LHCN-M2 (cell line): ENCODE measurements at places on chromosomes 7 and 10.

GRCh38 chr7:136874393-136875032 lies 6.1 kb downstream of the CHRM2 start:
- DNase-seq, result peak; percentile 50

DNA sequence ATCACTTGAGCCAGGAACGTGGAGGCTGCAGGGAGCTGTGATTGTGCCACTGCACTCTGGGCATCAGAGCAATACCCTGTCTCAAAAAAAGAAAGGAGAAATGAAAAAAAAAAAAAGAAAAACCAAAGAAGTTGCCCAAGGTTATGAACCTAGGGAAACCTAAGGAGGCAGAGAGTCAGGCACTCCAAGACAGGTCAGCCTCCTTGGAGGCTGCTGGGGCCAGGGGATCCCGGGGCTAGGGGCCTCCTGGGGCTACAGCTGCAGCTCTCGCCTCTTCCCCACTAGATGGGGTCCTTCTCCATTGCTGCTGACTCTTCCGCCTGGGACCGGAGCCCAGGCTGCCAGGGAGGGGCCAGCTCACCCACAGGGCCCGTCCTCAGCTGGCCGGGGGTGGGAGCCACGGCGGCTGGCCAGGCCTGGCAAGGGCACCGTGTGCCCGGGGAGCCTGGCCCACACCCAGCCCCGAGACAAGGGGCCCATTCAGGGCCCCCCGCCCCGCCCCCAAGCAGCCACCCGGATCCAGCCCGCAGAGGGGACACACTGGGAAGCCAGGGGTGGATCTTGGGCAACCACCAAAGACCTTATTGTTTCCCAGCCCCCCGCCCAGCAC lies 1.7 kb upstream of the SPACDR start:
- peak; percentile 84 for DNase-seq

DNA sequence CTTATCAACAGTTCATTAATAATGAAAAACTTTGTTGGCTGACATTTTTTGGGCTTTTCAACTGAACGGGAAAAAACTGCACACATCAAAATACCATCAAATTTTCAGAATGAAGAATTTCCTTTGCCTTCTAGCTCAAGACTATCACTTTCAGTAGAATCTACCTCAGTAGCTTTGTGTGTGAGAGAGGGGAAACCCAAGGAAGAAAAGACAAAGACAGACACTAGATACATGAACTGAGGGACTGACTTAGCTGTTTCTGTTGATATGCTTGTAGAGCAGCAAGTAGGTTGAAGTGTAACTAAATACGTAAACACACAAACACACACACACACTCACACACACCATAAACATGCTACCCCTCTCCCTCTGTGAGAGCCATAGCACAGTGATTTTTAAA lies 257.1 kb downstream of the CDK14 start:
- DNase-seq, result no peak

DNA sequence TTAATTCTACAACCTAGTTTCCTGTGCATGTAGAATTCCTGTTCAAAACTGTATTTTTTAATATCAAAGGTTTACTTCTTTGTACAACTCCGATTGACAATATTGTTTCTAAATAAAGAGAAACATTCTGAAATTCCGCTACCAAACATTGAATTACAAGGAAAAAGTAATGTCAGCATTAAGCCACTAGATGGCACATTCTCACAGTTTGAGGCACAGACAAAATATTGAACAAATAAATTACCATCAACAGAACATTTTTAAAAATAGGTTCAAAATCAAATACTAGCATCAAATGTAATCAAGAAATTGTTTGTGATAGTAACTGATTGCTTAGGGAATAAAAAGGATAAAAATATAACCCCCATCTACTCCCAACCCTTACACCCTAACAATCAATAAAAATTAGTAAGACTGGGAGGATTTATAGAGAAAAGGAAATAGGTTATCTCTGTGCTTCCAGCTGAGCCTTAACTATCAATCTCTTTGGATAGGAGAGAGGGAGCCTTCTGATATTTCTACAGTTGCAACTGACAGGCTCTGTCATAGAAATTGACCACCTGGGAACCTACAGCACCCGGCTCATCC lies 86.6 kb upstream of the C7orf33 start:
- DNase-seq, result peak; percentile 53

DNA sequence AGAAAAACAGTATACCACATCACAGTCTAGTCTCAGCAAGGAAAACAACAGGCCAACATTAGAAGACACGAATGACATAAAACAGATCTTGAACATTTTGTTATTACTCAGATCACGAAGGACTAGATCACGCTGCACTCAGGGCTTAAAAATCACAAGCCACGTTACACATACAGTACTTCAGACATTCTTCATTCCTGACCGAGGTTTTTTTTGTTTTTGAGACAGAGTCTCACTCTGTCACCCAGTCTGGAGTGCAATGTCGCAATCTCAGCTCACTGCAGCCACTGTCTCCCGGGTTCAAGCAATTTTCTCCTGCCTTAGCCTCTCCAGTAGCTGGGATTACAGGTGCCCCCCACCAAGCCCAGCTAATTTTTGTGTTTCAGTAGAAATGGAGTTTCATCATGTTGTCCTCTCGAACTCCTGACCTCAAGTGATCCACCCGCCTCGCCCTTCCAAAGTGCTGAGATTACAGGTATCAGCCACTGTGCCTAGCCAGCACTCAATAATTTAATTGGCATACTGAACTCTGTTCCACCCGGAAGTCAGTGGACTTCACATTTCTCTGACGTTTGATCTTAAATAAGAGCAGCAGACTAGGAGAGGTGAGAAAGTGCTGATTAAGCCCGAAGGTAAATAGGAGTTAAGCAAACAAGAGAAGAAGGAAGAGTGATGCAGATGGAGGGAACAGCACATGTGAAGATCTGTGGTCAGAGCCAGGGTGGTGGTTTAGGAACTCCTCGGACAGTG lies 3.5 kb downstream of the AIMP2 start:
- DNase-seq, result no peak

DNA sequence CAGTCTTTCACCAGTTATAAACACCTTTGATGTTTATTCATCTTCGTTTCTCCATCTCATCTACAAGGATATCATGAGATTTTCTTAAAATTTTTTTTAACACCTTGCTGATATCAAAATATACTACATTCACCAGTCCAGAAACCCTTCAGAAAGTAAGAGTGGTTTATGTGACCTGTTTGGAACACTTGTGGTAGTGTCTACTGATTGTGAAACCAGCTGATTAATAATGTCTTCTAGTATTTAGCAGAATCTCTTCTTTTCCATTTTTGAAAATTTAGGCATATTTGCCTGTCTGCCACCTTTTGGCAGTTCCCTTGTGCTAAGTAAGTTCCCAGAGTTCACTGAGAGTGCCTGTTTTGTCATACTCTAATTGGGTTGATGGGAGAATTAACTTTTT lies 18.5 kb downstream of the DLD start:
- DNase-seq, result no peak

DNA sequence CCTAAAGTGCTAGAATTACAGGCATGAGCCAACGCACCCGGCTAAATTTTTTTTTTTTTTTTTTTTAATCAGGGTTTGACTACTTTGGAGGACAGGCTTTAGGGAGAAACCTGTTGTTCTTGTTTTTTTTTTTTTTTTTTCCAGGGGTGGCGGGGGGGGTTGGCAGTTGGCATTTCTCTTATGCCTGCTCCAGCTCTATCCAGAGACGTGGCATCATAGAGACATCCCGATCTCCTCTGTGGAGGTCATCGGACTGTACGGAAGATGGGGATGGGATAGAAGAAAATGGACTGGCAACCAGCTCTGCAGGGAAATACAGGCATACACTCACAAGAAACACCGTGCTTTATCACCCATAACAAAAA lies 130.8 kb downstream of the PRPF18 start:
- no peak for DNase-seq

DNA sequence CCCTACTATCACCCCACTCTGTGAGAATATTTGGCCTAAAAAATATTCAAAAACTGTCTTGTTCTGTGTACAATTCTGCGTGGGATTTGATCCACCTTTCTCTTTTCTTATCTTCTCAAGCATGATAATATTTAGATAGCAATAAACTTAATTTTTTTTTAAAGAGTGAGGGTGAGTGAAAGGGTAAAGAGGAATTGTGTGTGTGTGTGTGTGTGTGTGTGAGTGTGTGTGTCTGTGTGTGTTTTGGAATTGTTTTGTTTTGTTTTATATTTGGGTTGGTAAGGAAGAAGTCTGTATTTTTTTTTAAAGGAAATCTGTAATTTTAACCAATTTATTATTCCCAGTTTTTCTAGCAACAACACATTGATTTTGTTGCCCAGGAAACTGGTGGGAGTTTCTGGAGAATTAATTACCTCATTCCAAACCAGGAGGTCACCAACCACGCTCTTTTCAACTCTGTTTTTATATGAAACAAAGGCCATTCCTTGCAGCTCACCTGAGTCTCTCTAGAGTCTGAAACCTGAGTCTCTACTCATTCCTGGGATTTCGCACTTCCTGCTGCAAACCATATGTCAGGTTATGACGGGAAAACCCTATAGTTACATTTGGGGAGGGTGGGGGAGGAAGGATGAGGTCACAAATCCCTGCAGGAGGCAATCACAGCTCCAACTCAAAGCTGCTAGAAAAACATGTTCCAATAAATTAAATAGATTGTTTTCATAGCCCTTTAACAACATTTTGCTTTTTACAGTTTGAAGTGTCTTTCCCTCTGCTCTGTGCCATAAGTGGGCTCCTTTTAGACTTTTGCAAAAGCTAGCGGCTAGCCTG lies 38.1 kb upstream of the XPNPEP1 start:
- DNase-seq, result no peak

- peak; percentile 49 for DNase-seq
These were observed 297.3 kb upstream of the LYZL1 start for GRCh38 chr10:28991333-28992270.

DNA sequence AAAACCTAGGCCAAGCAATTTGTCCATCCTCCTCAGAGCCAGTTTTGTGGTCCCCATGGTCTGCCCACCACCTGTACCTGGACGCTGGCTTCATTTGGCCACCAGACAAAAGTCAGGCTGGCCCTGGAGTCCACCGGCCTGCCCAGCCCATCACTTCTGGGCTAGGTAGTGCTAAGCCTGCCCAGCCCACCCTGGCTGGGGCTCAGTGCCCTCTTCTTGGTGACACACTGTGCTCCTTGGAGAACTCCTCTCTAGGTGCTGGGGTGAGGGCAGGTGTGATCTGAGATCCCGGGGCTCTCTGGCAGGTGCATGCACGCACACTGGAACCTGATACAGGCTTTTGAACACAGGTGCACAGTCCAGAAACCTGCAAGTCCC lies 1.1 kb downstream of the AIFM2 start:
- DNase-seq, result no peak

GRCh38 chr10:114548662-114549061 lies 109.4 kb downstream of the ABLIM1 start:
- DNase-seq, result peak; percentile 36

- no peak for DNase-seq
These were observed 1005.3 kb upstream of the POT1 start for GRCh38 chr7:125934955-125935354.

- no peak for DNase-seq
These were observed 26.1 kb upstream of the PRKAR1B start for GRCh38 chr7:753190-753589.
